Right atrium auricular region (tissue), 2 donors: ENCODE measurements at places on chromosomes 3 and 15. TPM values are rescaled to one million over a fixed set of nuclear protein-coding genes. Genes with fewer than 3 reads are reported as not detected.

The SYNPR gene
- total RNA-seq: 2.7 TPM

The TMC3 gene
- total RNA-seq: not detected

DNA sequence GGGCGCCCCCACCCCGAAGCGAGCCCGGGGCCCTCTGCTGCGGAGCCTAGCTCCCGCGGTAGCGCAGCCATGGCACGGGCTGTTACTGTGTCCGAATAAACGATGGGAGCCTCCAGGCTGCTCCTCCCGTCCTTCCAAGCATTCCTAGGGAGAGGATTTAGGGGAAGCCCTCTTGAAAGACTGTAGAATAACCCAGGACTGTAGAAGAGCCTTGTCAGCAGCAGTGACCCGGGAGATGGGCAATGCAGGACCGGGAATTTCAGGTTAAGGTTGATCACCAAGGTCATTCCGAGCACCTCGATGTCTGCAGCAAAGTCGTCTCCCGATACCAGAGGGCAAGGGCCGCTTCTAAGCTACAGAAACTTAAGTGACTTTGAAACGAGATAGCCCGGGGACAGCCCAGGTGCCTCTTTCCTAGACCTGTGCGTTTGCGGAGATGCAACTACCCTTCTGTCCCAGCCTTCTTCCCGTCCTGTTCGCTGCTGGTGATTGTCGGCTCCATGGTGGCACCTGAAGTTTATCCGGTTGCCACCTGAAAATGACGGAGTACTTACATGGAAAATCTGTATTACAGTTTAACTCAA lies 753 bp upstream of the MYO5A start:
- no peak for DNase-seq
- H3K27ac ChIP-seq: peak overlapping the region; percentile 88
- H3K4me1 ChIP-seq: peaks cover 17% of the 10 kb centered on the region
- H3K4me3 ChIP-seq: peak overlapping the region; percentile 63
- no peaks in the 10 kb centered on the region for H3K27me3 ChIP-seq

- no peaks in the 10 kb centered on the region for H3K27me3 ChIP-seq
- H3K4me1 ChIP-seq: no peaks in the 10 kb centered on the region
- H3K27ac ChIP-seq: no peak overlapping the region
- DNase-seq: peak; percentile 28
Measured at GRCh38 chr3:14151471-14152083, 26.7 kb downstream of the TMEM43 start.

DNA sequence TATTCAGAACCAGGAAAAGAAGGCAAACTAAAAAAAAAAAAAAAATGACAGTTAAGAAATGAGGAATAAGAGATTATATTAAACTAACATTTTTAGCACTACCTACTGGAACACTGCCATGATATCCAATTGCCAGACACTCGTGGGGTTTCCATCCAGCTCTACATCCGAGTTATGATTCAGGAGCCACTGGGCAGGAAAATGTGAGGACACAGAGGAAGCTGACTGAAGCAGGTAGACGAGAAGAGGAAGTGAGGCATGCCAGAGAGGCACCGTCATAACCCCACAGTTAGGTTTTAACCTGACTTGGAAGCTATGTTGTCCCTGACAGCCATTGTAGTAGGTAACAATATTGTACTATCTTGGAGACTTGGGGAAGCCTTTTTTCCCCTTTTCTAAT lies 495.0 kb downstream of the NLGN1 start:
- H3K27ac ChIP-seq: no peak overlapping the region
- H3K4me1 ChIP-seq: no peaks in the 10 kb centered on the region
- no peak overlapping the region for H3K4me3 ChIP-seq
- H3K36me3 ChIP-seq: no peaks in the 10 kb centered on the region
- no peaks in the 10 kb centered on the region for H3K27me3 ChIP-seq
- DNase-seq: no peak

- peak overlapping the region; percentile 39 for H3K27ac ChIP-seq
- peaks cover 23% of the 10 kb centered on the region for H3K36me3 ChIP-seq
- no peaks in the 10 kb centered on the region for H3K4me1 ChIP-seq
- DNase-seq: peak; percentile 68
- no peak overlapping the region for H3K4me3 ChIP-seq
- H3K27me3 ChIP-seq: no peaks in the 10 kb centered on the region
Measured at GRCh38 chr3:49378249-49378895, 20.2 kb upstream of the GPX1 start.

DNA sequence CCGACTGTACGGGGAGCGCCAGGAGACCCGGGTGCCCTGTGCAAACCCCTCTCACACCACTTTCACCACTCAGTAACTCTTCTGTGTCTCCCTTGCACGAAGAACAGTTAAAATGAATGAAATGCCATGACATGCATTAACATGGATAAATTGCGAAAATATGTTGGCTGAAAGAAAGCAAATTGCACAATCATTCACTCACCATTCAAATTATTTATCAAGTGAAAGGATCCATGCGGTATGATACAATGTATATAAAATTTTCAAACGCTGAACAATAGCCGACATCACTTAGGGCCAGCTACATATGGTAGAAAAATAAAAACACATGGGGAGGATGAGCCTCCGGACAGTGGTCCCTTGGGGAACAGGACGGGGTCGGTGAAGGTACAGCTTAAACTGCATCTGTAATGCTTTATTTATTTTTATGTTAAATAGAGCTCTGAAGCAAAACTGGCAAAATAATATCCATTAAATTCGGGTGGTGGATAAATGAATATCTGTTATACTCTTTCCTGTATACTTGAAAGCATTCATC lies 45.9 kb downstream of the SLC12A8 start:
- no peaks in the 10 kb centered on the region for H3K27me3 ChIP-seq
- no peaks in the 10 kb centered on the region for H3K4me1 ChIP-seq
- no peak overlapping the region for H3K4me3 ChIP-seq
- no peak overlapping the region for H3K27ac ChIP-seq
- no peaks in the 10 kb centered on the region for H3K36me3 ChIP-seq
